Putamen (tissue), 1 donor: ENCODE measurements at places on chromosomes 2 and 18.

- DNase-seq = no peak
Measured at GRCh38 chr18:4831791-4832375, 365.2 kb downstream of the AKAIN1 start.

- no peak for DNase-seq
Measured at GRCh38 chr18:78798402-78799175, 181.0 kb upstream of the SALL3 start.

- no peak for DNase-seq
Measured at GRCh38 chr2:31163011-31163539, 24.8 kb upstream of the GALNT14 start.

- DNase-seq = peak; percentile 67
Measured at GRCh38 chr18:58847383-58848071, 17.1 kb upstream of the ZNF532 start.

- no peak for DNase-seq
Measured at GRCh38 chr2:223097888-223098383, 45.9 kb downstream of the KCNE4 start.
